Right ventricle myocardium inferior (tissue), 1 donor: ENCODE measurements at places on chromosomes 6 and 20. TPM values are rescaled to one million over a fixed set of nuclear protein-coding genes. Genes with fewer than 3 reads are reported as not detected.

Gene CD40
- total RNA-seq = 8.0 TPM

Gene DSE
- 11.6 TPM for total RNA-seq

Gene ZFP64
- 7.6 TPM for total RNA-seq

Gene KCNB1
- 0.81 TPM for total RNA-seq

Gene TP53TG5
- total RNA-seq = 0.73 TPM

Gene SNAP25
- total RNA-seq = not detected

Gene SRMS
- not detected for total RNA-seq

Gene CYP21A2
- total RNA-seq = 0.30 TPM

Gene TRAPPC3L
- total RNA-seq = not detected

Gene GJA1
- total RNA-seq = 221 TPM

Gene SNTA1
- 199 TPM for total RNA-seq

Gene ZBTB46
- total RNA-seq = 13.8 TPM

GRCh38 chr20:57400821-57401564 lies 9.8 kb downstream of the RBM38 start:
- peak; percentile 50 for DNase-seq

GRCh38 chr20:37473249-37474000 lies 47.6 kb upstream of the NNAT start:
- DNase-seq = no peak

GRCh38 chr6:12538881-12539357 lies 177.6 kb upstream of the PHACTR1 start:
- peak; percentile 65 for DNase-seq

GRCh38 chr20:1835186-1836035 lies 59.8 kb upstream of the SIRPA start:
- DNase-seq = no peak

- no peak for DNase-seq
These were observed 227.7 kb upstream of the RNF24 start for GRCh38 chr20:4243071-4243470.

- peak; percentile 11 for DNase-seq
These were observed 133.4 kb upstream of the FUT9 start for GRCh38 chr6:95882371-95882770.

DNA sequence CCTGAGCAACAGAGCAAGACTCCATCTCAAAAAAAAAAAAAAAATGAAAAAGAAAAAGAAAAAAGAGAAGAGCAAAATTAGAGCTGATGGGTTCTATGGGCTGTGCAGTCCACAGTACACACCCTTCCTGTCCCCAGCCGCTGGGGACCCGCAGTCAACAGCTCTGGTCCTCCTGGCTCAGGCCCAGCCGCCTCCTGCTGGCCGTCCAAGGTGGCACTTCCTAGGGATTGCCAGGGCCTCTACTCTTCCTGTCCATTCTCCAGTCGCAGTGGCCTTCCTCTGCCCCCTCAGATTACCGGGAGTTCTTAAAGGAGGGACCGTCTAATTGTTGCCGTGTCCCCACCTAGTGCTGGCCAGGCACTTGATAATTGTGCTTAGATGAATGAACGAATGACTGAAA lies 41.7 kb downstream of the TMEM242 start:
- peak; percentile 55 for DNase-seq

GRCh38 chr6:3356824-3357420 lies 98.2 kb downstream of the PSMG4 start:
- no peak for DNase-seq

DNA sequence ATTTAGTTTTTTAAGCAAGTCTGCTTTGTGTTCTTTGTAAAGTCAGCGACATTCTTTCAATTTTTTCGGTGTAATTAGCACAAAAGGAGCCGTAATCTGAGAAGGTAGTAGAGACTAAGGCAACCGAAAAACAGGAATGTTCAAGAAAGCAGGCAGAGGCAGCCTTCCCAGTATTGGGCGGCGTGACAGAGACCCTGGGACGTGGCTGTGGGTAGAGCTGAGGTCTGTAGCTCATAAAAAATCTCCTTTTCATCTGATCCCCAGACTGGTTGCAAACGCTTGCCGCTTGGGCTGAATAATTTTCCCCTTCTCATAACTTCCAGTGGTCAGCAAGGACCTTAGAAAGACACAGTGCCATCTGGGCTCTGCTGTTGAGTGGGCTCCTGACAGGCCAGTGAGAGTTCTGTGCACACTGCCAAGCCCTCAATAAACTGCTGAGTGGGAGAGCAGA lies 30.8 kb downstream of the GNAS start:
- DNase-seq = peak; percentile 26

DNA sequence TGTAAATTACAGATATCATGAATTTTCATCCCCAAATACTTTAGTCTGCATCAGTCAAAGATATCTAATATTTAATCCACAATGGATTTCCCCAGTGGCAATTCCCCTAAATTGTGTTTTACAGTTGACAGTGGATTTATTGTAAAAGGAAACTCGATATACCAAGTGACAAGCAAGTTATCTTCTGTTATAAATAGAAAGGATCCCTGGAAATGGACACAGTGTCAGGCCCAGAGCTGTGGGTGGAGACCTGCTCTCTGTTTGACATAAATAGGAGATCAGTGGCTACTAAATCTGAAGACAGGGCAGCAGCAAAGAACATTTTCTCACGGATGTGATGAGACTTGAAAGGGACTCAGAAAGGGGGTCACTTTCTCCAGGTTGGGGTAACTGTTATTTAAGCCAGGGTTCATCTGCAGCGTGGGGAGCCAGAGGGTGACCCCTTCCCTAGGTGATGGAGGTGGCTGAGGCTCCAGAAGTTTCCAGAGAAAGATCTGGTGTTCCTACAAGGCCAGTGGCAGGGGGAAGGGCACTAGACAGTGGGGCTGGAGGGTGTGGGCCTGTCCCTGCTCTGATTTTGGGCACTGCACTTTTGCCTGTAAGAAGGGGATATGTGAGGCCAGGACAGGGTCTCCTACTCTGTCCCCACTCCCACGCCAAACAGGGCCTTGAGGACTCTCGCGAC lies 12.3 kb upstream of the FAM110A start:
- DNase-seq = no peak

DNA sequence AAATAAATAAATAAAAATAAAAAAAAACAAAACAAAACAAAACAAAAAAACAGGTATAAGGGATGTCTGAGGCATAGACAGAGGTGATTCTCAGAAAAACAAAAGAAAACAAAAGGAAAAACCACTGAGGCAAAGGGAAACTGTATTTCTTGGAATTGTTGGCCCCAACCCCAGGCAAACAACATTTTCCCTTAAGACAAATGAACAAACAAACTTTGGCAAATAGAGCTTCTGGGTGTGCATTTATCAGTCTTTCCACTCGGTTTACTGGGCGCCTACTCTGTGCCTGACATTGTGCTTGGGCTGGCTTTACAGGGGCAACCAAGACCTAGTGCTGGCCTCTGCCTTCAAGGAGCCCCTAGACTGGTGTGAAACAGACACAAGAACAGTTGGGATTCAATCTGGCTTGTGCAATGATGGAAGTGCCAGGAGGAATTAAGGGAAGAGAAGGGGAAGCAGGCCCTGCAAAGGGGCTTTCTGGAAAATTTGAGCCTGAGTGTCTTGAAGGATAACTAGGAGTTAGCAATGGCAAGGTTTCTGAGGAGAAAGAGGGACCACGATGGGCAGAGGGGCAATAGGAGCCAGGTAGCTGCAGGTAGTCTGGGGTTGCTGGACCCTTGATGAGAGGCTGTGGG lies 33.8 kb upstream of the IER3 start:
- DNase-seq = no peak

DNA sequence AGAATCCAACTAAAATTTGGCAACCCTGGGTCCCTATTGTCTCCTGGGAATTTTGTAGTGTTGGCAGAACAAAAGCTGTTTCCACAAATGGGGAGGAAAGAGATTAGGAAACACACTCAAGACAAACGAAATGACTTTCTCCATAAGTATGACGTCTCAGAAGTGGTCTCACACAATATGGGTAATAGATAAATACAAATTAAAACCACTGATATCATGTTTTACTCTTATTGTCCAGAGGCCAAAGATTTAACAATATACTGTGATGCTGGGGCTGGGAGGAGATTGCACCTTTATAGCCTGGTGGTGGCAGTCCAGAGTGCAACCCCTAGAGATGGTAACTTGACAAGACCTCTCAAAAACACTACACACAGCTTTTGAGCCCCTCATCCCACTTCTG lies 18.6 kb downstream of the FKBP1A start:
- no peak for DNase-seq

GRCh38 chr6:165231581-165232561 lies 77.5 kb downstream of the C6orf118 start:
- no peak for DNase-seq

GRCh38 chr6:158718461-158719046 lies 68.7 kb downstream of the SYTL3 start:
- no peak for DNase-seq

- DNase-seq = no peak
These were observed 11.3 kb upstream of the SERPINB1 start for GRCh38 chr6:2852921-2853322.

GRCh38 chr20:38604873-38605303 lies 3.3 kb downstream of the ARHGAP40 start:
- DNase-seq = no peak

- no peak for DNase-seq
These were observed 938.6 kb downstream of the C6orf118 start for GRCh38 chr6:164370773-164371172.

GRCh38 chr6:47097092-47097945 lies 55.2 kb upstream of the ADGRF1 start:
- DNase-seq = no peak

GRCh38 chr20:44014807-44015732 lies 100.4 kb downstream of the TOX2 start:
- no peak for DNase-seq

DNA sequence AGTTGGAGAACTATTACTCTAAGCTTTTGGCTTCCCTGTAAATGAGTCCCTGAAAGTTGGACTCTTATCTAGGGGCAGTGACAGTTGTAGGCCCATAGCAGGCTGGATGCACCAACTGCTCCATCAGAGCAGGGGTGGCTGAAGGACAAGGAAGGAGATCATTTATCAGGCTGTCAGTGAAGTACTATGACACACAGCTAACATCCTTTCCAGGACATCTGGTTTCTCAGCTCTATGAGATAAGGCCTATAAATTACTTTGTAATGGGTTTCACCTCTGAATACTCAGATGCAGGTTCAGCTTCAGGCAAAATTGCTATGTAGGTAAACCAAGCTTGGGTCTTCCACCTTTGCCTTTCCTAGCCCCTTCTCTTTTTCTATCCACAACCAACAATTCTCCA lies 468.5 kb downstream of the KIF16B start:
- DNase-seq = no peak

DNA sequence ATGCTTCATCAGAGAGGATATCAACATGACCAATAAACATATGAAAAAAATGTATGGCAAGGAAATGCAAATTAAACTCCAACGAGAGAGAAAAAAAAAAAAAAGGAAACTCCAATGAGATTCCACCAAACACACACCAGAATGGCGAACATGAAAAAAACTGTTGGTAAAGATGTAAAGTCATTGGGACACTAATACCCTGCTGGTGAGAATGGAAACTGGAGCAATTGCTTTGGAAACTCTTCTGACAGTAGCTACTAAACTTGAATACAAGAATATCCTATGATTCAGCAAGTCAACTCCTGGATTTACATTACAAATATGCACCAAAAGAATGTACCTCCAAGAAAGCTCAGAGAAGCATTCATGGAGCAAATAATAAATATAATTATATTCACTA lies 260.7 kb upstream of the ECI2 start:
- no peak for DNase-seq

DNA sequence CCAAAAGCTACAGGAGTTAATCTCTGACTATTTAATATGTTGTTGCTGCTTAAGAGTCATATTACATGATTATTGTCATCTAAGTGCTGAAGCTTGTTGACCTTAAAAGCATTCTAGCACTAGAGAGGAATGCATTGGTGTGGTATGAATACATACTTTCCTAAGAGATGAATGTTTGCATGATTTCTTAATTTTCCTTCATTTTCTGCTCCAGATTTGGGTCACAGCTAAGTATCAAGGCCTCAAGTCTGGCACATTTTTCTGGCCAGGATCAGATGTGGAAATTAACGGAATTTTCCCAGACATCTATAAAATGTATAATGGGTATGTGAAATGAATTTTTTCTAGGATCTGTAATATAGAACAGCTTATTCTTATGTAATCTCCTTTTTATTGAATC lies 53.6 kb downstream of the ENPP1 start:
- DNase-seq = no peak

- DNase-seq = no peak
These were observed 111.0 kb upstream of the RALGAPA2 start for GRCh38 chr20:20823476-20823881.
